Ammon's horn (tissue), 1 donor: ENCODE measurements at places on chromosomes 2 and 18.
A peak's percentile ranks its signal among the peaks of the same experiment; 100 is the strongest.

DNA sequence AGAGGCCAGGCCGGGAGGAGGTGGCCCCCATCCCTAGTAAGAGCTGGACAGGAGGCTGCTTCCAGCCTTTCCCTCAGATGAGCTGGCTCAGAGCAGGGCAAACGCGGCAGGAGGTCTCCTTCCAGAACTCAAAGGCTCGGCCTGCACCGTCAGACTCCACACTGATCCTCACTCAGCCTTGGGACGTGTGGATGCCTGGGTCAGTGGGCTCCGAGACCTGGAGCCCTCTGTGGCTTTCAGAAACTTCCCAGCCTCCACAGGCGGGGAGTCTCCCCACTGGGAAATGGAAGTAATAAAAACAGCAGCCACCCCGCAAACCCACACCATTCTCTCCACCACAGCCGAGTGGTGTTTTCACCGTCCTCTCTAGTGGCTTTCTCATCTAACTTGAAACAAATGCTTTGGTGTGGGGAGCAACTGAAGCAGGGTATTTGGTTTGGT is 54.3 kb downstream of the INPP5D start:
- no peak for DNase-seq

DNA sequence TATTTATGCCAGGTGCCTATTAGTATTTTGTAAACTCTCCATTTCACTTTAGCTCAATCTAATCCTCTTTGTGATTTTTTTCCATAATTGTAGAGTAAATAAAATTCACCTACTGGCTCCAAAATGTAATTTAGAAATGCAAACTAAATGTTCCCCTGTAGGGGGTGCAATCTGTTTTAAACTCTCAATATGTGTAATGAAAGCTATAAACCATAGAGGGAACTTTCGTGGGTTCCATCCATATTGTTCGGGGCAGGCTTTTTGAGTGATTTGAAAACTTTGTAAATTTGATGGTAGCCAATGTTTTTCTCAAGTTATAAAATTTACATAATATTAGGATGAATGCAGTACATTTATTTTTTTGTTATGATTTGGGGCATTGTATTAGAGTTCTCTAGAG is 49.4 kb downstream of the TSPYL6 start:
- DNase-seq = peak; percentile 22

DNA sequence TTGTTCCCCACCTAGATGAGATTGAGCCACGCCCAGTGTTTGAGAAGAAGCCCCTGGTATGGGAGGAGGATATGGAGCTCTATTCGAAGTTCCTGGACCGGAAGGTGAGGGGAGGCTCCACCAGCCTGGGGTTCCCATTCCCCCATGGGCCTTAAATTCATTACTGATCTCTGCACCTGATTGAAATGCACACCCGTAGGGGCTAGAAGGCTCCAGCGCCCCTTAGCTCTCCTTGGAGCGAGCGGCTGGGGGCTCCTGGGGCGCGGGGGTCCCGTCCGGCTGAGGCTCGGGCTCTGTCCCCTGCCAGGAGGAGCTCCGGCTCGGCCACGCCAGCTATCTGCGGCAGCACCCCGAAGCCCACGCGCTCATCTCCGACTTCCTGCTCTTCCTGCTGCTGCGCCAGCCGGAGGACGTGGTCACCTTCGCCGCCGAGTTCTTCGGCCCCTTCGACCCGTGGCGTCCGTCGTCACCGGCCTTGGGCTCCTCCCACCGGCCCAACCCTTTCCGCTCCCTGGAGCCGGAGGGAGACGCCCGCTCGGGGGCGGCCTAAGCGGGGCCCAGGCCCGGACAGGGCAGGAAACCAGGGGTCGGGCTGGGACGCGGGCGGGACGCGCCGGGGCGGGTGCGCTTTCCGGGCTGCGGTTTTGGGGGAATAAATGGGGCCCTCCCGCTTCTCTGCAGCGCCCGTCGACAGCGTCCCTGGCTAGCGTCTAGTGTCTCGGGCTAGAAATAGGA is 10.9 kb downstream of the CATIP start:
- peak; percentile 84 for DNase-seq

DNA sequence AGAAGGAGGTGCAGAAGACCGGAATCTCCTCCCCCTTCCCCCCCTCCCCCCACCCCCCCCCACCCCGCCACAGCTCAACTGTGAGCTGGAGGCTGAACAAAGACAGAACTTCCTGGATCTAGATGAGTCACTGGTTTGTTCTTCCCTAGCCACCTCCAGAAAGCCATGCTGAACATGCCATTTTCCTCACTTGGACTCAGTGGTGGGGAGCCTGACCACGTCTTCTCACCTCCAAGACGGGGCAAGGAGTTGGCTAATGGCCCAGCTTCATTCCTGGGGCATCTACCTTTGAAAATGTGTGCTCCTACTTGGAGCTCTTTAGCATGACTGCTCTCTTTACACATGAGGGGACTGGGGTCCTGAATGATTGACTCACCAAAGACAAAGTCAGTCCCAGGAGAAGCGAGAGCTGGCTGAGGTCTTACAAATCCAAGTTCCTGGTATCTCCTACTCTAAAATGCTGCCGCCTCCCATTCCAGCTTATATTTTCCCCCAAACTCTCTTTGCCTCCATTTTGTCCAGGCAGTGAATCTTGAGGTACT is 22.6 kb upstream of the FZD5 start:
- no peak for DNase-seq

GRCh38 chr2:62708751-62709150 is 3.2 kb downstream of the EHBP1 start:
- no peak for DNase-seq
